ENCODE measurements at places on chromosomes 5 and 9. TPM values are rescaled to one million over a fixed set of nuclear protein-coding genes. Genes with fewer than 3 reads are reported as not detected.

DNA sequence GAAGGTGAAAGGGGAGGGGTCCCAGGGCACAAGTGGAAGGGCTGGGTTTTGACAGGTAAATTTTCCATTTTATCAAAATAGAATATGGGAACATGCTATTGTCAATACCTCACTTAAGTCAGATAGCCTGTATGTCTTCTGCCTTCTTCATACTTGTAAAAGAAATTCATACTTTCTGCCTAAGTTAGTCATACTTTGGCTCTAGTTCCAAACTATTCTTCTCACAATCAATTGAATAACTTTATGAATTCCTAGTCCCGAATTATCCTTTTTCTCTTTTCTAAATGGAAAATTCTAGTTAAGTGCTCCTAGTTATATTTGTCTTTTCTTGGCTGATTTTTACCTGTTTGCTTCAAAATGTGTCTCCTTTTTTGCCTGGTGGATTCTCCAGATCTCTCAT, 271.4 kb downstream of the CSNK1G3 start:
- no peak for DNase-seq
- H3K27me3 ChIP-seq, result no peaks in the 10 kb centered on the region
- H3K36me3 ChIP-seq, result no peaks in the 10 kb centered on the region
- H3K4me1 ChIP-seq, result no peaks in the 10 kb centered on the region
- H3K27ac ChIP-seq, result no peak overlapping the region
- no peak overlapping the region for H3K4me3 ChIP-seq

SEMA5A gene
- total RNA-seq, result 249 TPM

GRCh38 chr5:108728566-108729241, 19.0 kb upstream of the FER start:
- H3K27me3 ChIP-seq, result no peaks in the 10 kb centered on the region
- H3K27ac ChIP-seq, result peak overlapping the region; percentile 94
- no peak for DNase-seq
- peaks cover 21% of the 10 kb centered on the region for H3K4me1 ChIP-seq

DNA sequence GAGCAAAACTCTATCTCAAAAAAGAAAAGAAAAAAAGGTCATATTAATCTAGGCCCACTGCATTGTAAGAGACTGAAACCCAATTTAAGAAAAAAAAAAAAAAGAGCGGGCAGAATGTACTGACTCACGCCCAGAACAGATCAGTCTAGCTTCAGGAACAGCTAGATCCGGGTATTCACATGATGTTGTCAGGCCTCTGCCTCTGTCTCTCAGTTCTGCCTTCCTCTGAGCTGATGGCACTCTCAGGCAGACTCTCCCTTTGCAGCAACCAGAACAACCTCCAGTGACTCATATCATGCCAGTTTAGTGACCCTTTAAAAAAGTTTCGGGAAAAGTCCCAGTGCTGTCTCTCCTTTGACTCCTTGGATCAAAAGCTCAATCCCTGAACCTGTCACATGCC, 53.0 kb downstream of the NEURL1B start:
- H3K4me1 ChIP-seq, result peaks cover 61% of the 10 kb centered on the region
- peaks cover 2% of the 10 kb centered on the region for H3K27me3 ChIP-seq
- no peak for DNase-seq
- no peaks in the 10 kb centered on the region for H3K36me3 ChIP-seq
- H3K4me3 ChIP-seq, result no peak overlapping the region

DNA sequence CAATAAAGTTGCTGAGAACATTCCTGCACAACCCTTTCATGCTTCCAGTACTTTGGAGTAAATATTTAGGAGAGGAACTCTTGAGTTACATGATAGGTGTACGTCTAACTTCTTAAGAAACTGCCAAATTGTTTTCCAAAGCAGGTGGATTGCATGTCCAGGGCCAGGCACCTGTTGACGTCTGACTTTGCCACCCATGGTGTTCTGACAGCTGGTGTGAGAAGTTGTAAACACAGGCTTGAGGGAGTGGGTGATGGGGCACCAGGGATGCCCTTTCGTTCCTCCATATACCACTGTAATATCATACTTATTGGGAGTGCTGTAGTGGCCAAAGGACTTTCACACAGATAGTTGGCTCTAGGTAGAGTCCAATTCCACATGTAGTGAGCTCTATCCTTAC, 352.1 kb downstream of the GADD45G start:
- H3K36me3 ChIP-seq, result no peaks in the 10 kb centered on the region
- H3K4me3 ChIP-seq, result no peak overlapping the region
- H3K4me1 ChIP-seq, result peaks cover 9% of the 10 kb centered on the region
- H3K27me3 ChIP-seq, result no peaks in the 10 kb centered on the region
- DNase-seq, result no peak

All from chondrocyte (in vitro differentiated cells).